ENCODE measurements at places on chromosomes 2 and 18. TPM values are rescaled to one million over a fixed set of nuclear protein-coding genes. Genes with fewer than 3 reads are reported as not detected.

- no peak for DNase-seq
Observed at GRCh38 chr18:50956116-50956515, 11.7 kb upstream of the ELAC1 start.

Gene OTOS
- not detected for total RNA-seq

Gene BMP10
- not detected for total RNA-seq

GRCh38 chr2:68044099-68044498 lies 18.7 kb downstream of the C1D start:
- no peak for DNase-seq

GRCh38 chr18:77857678-77858655 lies 608.3 kb downstream of the GALR1 start:
- no peak for DNase-seq
